GM12892 (cell line): ENCODE measurements at places on chromosomes 5 and 9.

DNA sequence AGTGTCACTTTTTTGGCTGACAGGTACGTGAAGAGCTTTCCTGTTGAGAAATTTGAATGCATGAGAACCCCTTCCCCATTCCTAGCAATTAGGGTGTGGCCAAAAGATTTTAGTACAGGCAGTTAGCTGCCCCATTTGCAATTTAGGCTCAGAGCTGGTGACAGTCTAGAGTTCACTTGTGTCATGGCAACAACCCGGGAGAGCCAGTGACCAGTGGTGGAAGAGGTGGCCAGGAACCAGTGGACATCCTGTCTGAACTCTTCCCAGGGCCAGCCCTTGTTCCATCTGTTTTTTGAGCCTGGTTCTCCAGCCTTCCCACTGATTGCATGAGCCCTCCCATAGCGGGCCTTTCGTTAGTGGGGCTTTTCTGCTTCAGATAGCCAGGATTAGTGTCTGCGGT, 2.5 kb upstream of the NEUROG1 start:
- DNase-seq: no peak

DNA sequence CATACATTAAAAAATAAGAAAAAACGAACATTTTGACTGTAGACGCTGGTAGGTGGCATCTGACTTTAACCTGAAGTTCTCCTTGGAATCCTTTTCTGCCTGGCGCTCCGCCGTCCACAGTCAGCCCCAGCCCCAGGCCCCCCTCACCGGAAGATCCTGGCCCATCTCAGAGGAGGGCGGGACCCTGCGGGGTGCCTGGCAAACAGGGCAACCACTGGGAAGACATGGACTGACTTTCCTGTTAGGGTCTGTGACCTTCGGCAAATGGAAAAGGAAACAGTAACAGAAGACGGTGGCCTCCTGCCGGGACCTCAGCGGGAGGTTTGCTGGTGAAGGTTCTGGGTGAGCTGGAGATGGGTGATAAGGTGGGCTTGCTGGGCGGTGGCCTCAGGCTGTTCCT, 11.7 kb upstream of the EGR1 start:
- DNase-seq: no peak

GRCh38 chr5:81517462-81517861, 123.5 kb upstream of the ACOT12 start:
- no peak for DNase-seq

DNA sequence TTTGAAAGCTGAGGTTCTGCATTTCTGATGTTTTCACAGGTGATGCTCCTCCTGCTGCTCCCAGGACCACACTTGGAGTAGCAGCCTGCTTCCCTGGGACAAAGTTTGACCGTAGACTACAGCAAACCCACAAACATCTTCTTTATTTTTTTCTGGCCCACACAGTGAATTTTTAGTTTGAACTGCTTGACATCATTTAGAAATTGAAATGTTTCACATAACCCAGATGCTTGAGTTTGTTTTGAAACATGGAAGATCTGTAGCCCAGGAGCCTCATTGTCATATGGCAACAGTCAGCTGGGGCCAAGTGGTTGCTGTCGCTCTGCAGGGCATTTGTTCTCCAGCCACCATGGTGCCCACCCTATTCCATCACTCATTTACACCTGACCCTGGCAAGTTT, 8.4 kb downstream of the SH3TC2 start:
- no peak for DNase-seq

- no peak for DNase-seq
Measured at GRCh38 chr5:57231607-57232006, 57.7 kb downstream of the GPBP1 start.

DNA sequence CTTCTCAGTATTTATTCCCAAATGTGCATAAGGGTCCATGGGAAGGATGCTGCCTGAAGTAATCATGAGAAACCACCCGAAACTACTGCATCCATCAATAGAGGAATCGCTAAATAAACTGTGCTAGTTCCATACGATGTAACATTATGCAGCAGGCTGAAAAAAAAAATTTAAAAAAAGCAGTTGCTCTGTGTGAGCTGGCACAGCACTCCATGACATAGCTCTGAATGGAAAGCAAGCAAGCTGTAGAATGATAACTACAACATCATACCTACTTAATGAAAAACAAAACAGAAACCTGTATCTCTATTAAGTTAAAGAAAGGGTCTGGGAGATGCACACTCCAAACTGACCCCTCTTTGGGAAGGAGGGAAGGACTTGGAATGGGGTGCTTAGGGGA, 49.3 kb downstream of the SHB start:
- DNase-seq: no peak

- DNase-seq: no peak
Measured at GRCh38 chr9:107447834-107448233, 41.7 kb downstream of the KLF4 start.

GRCh38 chr9:69936427-69936826, 107.2 kb upstream of the MAMDC2 start:
- DNase-seq: no peak

- no peak for DNase-seq
Measured at GRCh38 chr5:108090946-108091345, 291.0 kb downstream of the FBXL17 start.

DNA sequence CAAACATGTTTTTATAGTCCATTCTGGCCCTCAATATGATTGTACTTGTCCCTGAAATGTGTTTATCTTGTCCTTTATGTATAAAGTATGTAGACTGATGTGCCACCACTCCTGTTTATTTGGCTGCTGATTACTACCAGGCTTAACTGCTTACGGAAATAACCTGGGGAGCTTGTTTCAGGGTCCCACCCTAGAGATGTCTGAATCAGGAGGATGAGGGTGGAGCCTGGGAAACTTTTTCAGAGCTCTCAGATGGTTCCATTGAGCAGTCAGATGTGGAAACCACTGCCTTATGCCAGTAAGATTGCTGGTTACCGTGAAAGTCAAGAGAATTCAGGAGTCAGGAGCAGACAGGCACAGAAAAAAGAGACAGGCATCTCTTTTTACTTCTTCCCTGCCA, 19.2 kb downstream of the SLC23A1 start:
- DNase-seq: no peak

DNA sequence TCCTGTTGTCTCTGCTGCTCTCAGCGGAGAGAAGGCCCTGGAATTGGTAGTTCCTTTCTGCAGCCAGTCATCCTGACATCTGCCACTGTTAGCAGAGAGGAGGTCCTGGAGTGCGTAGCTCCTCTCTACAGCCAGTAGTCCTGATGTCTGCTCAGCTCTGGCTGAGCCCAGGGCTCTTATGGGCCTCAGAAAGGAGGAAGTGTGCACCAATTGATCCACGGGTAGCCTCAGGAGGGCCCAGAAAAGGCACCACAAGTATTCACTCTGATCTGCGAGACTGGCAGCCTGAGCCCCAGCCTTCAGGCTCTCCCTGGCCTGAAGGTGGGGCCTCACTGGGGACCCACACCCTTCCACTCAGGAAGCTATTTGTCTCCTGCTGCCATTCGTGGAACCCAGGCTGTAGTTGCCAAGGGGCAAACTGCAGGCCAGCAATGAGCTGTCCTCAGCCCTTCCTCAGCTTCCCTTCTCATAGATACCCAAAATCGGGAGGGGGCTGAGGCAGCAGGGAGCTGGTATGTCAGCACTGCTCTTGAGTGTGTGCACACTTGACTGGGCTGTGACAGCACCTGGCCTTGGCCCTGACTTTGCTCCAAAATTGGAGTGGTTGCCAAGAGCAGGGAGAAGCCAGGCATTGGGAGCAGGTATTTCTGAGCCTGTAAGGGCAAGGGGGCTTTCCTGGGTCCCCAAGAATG, 1049.5 kb upstream of the ACO1 start:
- no peak for DNase-seq

- no peak for DNase-seq
Measured at GRCh38 chr5:43305948-43306565, 7.2 kb downstream of the HMGCS1 start.

DNA sequence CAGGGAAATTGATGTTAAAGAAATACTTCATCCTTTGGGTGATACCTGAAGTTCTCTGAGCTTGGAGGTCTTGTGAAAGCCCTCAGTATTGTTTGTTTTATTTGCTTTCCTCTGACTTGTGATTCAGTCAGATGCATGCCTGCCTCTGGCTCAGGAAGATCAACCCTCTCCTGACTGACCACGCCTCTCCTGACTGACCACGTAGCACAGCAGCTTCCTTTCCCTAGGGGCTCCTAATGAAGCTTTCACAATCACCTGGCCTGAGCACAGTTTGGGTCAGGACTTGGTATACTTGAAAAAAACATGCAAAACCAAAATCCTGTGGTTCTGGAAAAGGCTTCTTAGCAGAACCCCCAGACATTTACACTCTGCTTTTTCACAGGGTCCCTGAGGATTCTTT, 3.8 kb downstream of the TGFBI start:
- DNase-seq: no peak

DNA sequence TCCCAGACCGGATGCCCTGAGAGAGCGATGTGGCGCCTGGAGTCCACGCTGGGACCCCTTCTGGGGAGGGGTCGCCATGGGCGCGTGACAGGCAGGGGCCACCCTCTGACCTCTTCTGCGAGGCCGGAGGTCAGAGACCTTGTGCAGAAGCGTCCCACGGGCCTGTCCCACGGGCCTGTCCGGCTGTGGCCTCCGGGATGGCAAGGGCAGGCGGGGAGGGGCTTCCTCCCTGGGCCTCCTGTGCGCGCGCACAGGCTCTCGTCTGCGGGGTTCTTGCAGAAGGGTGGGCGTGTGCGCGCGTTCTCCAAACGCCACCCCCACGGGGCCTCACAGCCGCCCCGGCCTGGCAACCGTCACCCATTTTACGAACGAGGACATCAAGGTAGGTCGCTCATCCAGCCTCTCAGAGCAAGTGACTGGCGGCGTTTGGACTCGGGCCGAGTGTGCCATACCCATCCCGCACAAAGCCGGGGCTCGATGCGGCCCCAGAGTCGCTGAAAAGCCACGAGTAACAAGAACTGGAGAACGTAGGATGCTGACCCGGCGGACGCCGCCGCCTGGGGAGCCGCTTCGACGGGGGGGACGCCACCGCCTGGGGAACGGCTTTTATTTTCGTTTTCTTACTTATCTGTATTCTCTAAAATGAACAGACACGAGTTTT, 897 bp downstream of the AHRR start:
- peak; percentile 74 for DNase-seq

- no peak for DNase-seq
Measured at GRCh38 chr5:118506217-118506852, 482.0 kb downstream of the DTWD2 start.

DNA sequence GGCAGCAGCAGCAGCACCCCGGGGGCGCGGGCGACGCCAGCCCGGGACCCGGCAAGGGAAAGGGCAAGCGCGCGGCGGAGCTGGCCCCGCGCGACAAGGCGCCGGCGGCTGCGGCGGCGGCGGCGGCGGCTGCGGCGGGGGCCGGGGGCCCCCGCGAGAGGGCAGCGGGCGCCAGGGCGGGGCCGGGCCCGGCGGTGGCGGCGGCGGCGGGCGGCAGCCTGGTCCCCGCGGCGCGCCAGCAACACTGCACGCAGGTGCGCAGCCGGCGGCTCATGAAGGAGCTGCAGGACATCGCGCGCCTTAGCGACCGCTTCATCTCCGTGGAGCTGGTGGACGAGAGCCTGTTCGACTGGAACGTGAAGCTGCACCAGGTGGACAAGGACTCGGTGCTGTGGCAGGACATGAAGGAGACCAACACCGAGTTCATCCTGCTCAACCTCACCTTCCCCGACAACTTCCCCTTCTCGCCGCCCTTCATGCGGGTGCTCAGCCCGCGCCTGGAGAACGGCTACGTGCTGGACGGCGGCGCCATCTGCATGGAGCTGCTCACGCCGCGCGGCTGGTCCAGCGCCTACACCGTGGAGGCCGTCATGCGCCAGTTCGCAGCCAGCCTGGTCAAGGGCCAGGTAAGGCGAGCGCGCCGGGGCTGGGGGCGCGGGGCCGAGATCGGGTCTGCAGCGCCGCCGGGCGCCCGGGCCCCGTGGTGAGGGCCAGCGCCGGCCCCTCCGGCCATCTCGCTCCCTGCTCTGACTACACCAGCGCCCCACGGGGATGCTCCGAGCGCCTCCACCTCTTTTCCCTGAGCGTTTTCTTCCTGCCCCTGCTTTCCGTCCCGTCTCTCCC, at the start of gene UBE2QL1:
Gene UBE2QL1, plus strand, starts transcription at position 238 of the 843 bp plus-strand sequence. Its CDS starts 35 bp downstream, at position 273.
- peak; percentile 34 for DNase-seq

DNA sequence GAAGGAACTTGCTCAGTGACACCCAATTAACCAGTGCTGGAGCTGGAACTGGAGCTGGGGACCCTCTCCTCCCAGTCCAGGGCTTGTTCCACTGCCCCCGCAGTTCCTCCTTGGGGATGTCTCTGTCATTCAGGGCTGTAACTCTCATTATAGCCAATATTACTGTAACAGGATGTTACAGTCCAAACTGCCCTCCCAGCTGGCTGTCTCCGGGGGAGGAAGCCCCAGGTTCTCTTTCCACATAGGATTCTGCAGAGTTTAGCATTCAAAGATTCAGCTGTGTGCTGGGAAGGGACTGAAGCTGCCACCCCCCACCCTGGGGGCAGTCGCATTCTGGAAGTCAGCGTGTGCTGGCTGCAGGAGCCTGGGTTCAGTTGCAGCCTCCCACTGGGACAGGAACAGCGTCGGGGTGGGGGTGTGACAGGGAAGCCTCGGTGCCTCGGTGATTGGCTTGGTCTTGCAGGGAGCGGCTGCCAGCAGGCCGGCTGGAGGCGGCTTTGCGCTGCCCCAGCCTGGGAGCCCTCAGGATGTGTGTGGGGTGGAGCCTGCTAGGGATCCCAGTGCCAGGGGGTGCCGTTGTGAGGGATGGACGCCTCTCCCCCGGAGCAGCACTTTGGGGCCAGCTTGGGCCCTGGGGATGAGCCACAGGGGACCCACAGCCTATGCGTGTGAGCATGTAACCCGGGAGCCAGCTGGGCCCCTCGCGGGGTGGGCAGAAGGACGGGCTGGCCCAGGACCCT, 101.1 kb downstream of the RGS3 start:
- DNase-seq: no peak

- no peak for DNase-seq
Measured at GRCh38 chr5:82265047-82265446, 13.1 kb downstream of the RPS23 start.

GRCh38 chr5:146342882-146343865, 4.5 kb downstream of the POU4F3 start:
- DNase-seq: no peak

- no peak for DNase-seq
Measured at GRCh38 chr9:38346811-38347210, 45.7 kb upstream of the ALDH1B1 start.

GRCh38 chr5:88770276-88771257, 112.4 kb downstream of the MEF2C start:
- no peak for DNase-seq

DNA sequence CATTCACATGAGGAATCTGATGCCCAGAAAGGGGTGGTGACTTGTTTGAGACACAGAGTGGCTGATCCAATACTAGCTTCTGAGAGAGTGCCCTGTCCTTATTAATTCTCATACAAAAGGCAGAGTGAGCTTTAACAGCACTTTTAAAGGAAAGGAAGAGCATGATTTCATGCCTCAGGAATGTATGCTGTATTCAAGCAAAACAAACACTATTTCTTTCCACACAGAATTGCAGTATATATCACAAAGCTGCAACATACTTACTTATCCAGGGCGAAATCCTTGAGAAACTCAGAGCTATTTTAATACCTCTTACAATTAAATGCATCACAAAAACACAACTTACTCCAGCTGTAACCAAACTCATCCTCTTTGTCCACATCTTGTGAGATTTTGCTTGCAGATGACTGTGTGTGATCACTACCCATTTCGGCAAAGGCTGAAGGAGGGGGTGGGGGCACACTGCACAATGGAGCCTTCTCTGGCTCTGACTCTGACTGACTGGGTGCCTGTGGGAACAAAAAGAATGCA, 139.8 kb downstream of the MPDZ start:
- DNase-seq: no peak

- no peak for DNase-seq
Measured at GRCh38 chr9:109619310-109619709, 121.2 kb upstream of the PTPN3 start.
